ENCODE measurements at places on chromosomes 5 and 9.

DNA sequence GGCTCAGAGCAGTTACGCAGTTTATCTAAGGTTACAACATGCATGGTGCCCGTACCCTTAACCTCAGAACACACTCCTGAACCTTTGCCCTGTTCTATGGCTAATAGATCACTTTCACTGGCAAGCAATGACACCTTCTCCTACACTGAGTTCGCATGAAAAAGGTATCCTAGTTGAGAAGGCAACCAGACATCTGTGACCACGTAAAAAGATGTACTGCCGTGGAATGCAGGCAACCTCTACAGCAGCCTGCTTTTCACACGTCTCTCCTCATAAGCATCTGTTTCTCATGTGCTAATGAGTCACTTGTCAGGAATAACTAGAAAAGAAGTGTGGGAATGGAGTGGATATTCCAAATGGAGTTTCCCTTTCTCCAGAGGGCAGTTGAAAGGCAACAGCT is 71.4 kb downstream of the FBXO38 start:
- DNase-seq, result peak; percentile 18

GRCh38 chr9:37921546-37922300 is 17.8 kb upstream of the SLC25A51 start:
- DNase-seq, result no peak

- DNase-seq, result no peak
Observed at GRCh38 chr5:9108162-9108561, 437.7 kb downstream of the SEMA5A start.

DNA sequence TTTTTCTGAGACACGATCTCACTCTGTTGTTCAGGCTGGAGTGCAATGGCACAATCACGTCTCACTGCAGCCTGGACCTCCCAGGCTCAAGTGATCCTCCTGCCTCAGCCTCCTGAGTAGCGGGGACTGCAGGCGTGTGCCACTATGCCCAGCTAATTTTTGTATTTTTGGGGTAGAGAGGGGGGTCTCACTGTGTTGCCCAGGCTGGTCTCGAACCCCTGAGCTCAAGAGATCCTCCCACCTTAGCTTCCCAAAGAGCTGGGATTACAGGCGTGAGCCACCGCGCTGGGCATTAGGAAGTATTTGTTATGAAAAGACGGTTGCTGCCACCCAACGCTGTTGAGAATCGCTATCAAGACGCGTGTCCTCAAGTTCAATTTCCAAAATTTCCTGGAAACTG is 180.9 kb upstream of the TBCA start:
- no peak for DNase-seq

- peak; percentile 24 for DNase-seq
Observed at GRCh38 chr9:4686112-4686511, 6.7 kb downstream of the CDC37L1 start.

GRCh38 chr5:146510559-146511125 is 5.3 kb downstream of the GPR151 start:
- DNase-seq, result peak; percentile 68

DNA sequence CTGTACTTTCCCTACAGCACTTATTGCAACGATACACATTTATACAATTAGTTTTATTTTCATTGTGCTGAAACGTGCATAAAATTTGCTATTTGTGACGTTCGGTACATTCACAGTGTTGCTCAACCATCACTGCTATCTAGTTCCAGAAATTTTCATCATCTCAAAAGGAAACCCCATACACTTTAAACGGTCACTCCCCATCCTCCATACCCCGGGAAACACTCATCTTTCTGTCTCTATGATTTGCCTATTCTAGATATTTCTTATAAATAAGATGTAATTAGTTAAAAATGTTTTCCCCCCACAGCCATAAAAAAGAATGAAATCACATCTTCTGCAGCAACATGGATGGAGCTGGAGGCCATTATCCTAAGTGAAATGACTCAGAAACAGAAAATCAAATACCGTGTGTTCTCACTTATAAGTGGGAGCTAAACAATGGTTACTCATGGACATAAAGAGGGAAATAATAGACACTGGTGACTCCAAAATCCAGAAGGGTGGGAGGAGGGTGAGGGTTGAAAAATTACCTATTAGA is 40.2 kb upstream of the TEX48 start:
- DNase-seq, result no peak

GRCh38 chr9:20095430-20096092 is 306.7 kb upstream of the SLC24A2 start:
- no peak for DNase-seq

DNA sequence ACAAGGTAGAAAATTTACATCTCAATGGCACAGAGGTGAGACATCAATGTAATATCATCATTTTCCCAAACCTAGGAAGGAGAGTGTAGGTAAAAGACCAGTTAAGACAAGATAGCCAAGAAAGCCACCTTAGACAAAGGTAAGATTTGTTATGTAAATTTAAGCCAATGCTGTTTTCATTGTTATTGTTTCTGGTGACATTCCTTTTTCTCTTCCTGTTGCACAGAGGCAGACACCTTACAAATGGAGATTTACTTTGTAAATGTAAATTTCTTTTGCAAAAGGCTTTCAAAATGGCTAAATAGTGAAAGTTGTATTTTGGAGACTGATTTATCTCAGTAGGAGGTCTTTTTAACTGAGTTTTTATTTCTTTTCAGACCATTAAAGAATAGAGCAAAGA is 159.1 kb downstream of the YIPF5 start:
- no peak for DNase-seq

GRCh38 chr5:56749842-56750241 is 65.5 kb upstream of the MAP3K1 start:
- no peak for DNase-seq

GRCh38 chr9:69248005-69248404 is 73.9 kb downstream of the TJP2 start:
- no peak for DNase-seq

DNA sequence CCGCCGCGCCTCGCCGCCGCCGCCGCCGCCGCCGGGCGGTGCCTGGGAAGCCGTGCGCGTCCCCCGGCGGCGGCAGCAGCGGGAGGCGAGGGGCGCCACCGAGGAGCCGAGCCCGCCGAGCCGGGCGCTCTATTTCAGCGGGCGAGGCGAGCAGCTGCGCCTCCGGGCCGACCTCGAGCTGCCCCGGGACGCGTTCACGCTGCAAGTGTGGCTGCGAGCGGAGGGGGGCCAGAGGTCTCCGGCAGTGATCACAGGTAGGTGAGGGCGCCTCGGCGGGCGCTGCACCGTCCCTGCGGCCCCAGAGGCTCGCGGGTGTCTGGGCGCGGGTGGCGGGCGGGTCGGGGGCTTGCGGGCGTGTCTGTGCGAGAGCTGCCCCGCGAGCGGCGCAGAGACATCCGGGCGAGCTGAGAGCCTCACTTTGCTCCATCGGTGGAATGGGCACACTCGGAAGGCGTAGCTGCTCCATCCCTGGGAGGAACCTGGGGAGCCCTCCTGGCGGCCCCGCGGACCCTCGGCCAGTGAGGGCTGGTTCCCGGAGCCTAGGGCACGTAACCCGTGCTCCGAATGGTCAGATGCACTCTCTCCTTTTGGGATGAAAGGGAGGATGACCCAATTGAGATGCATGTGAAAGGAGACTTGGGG is 864 bp downstream of the PAPPA start:
- DNase-seq, result no peak

GRCh38 chr5:143806579-143806978 is 5.4 kb upstream of the HMHB1 start:
- no peak for DNase-seq

- DNase-seq, result no peak
Observed at GRCh38 chr5:96720408-96720807, 58.2 kb downstream of the CAST start.

DNA sequence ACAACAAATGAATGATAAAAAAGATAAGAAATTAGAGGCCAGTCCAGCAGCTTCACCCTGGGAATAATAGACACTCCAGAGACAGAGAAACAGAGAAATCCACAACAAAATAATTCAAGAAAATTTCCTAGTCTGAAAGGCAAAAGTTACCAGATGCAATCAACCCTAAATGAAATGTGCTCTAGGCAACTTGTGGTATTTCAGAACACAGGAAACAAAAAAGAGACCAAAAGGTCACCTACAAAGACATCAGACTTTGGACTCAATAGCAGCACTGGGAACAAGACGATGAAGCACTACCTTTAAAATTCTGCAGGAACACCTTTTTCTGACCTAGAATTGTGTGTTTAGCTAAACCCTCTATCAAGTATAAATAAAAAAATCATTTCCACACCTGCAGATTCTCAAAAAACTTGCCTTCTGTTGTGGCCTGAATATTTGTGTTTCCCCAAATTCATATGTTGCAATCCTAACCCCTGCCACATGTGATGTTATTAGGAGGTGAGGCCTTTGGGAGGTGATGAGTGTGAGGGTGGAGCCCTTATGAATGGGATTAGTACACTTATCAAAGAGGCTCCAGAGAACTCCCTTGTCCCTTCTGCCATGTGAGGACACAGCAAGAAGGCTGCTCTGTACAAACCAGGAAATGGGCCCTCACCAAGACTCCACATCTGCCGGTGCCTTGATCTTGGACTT is 5.9 kb upstream of the MAPK9 start:
- DNase-seq, result peak; percentile 17

DNA sequence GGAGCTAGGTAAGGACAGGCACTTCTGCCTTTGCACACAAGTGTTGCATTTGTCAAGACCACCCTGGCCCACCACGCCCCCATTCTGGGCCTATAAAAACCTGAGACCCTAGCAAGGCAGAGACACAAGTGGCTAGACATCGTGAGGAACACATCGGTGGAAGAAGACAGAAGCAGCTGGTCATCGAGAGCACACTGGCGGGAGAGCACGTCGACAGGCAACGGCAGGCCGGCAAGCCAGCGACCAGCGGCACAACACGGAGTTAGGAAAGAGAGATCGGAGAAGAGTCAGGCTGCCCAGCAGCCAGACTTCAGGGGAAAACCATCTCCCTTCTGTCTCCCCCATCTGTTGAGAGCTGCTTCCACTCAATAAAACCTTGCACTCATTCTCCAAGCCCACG is 76.1 kb downstream of the HRH2 start:
- no peak for DNase-seq

DNA sequence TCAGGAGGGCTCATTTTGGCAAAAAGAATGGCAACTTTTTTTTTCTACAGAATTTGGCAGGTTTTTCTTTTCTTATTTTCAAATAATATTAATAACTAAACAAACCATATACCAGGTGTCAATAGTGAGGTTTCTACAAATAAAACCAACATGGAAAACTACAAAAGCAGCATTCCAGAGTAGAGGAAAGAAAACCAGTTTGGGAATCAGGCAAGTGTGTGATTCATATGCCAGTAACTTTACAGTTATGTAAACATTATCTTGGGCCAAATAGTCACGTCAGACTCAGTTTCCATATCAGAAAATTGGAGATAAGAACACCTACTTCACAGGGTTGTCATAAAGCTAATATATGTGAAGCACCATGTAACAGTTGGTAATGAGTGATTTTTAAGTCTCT is 51.7 kb downstream of the FBXW11 start:
- peak; percentile 28 for DNase-seq

DNA sequence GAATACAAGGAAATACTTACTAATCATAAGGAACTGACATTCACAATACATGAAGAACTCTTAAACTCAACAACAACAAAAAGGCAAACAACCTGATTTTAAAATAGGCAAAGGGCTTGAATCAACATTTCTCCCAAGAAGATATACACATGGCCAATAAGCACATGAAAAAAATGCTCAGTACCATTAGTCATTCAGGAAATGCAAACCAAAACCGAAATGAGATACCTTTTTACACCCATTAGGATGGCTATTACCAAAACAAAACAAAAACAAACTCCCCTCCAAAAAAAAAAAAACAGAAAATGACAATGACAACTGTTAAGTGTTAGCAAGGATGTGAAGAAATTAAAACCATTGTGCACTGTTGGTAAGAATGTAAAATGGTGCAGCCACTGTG is 104.1 kb upstream of the ZNF462 start:
- DNase-seq, result peak; percentile 29

All from cardiac fibroblast (primary cell).